Activated gamma-delta T cell treated with Interleukin-2 at 50 U/mL for 16 hours (primary cell): ENCODE measurements at places on chromosomes 2 and 18.

DNA sequence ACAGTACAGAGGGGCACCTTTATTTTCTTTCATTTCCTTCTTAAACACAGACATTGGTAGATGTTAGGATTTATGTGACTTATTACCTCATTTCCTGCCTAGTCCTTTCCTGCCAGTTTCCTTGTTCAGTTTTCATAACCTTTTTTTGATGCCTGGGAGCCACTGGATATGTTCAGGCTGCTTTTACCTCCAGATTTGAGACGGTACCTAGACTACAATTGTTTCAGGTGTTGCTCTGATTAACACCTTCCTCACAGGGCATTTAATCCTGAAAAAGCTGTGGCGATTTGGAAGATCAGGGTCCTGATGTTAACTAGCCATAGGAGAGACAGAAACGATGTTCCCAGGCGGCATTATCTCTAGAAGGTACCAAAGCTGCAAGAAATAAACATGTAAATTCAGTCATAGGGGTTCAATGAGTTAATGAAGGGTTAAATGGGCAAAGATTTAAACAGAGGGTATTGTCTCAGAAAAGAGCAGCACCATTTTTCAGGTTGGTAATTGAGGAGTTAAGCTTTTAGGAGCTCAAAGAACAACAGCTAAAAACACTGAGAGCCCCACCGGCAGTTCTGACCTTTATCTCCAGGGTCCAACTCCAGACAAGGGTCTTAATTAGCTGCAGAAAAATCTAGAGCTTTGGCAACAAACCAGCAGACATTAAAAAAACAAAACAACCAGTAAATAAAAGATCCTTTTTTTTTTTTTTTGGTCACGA is 93.3 kb downstream of the HRH4 start:
- DNase-seq = no peak

DNA sequence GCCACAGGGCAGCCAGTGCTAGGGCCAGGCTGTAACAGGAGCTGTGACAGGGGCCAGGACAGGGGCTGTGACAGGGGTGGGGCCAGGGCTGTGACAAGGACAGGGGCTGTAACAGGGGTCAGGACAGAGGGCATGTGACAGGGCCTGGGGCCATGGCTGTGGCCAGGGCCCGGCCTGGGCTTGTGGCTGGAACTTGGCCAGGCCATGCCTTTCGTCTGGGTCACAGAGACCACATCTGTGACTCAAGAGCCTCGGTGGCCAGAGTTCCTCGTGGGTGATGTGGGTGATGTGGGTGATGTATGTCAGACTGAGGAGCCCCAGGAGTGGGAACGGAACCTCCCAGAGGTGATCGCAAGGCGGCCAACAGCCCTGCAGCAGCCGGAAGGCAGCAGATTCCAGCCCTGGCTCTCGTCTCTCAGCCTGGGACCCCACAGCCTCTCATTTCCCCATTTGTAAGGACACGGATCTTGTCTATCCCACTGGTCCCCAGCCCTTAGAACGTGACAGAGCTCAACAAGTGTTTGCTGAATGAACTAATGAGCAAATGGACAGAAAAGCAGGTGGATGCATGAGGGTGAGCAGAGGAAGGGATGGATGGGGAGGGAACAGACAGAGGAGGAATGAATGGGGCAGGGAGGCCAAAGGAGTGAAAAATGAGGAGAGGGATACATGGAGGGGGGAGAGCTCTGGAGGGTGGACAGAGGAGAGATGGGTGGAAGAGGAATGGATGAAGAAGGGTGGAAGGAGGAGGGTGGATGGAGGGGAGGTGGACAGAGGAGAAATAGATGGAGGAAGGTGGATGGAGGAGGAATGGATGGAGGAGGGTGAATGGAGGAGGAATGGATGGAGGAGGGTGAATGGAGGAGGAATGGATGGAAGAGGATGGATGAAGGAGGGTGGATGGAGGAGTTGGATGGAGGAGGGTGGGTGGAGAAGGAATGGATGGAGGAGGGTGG is 17.3 kb downstream of the ESPNL start:
- DNase-seq = no peak

- DNase-seq = no peak
Measured at GRCh38 chr2:239236043-239236807, 164.6 kb downstream of the HDAC4 start.

- DNase-seq = no peak
Measured at GRCh38 chr2:41160439-41160838, 708.5 kb upstream of the SLC8A1 start.

DNA sequence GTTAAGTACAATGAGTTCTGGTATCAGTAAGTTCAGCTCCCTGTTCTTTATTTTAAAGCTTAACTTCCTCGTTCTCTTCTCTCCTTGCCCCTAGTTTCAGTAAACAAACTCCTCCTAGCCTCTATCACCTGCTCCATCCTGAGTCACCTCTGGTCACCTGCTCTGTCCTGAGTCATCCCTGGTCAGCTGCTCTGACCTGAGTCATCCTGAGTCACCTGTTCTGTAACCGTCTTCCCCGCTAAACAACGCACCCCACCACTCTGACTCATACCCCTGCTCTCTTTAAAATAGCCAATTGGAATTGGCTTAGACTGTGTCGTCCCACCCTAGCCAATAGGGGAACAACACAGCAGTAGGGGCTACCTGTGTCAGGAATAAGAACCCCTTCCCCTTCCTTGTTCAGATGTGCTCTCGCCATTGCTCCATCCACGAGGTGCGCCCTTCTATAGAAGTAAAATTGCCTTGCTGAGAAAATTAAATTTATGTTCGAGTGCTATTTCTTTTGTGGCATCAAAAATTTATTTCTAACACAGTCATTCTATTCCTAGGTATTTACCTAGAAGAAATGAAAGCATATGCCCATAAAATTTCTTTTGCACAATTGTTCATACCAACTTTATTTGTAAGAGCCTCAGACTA is 24.9 kb upstream of the RMND5A start:
- no peak for DNase-seq

DNA sequence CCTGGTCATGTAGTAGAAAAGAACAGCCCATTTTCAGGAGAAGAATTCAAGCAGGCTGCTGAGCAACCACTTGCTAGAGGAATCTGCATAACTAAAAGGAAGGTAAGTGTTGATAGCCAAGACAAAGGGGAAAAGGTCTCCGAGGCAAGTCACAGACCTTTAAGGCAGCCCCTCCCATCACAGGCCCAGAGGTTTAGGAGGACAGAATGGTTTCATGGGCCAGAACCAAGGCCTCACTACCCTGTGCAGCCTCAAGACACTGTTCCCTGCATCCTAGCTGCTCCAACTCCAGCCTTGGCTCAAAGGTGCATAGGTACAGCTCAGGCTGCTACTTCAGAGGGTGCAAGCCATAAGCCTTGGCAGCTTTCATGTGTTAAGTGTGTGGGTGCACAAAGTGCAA is 238.6 kb upstream of the CYP26B1 start:
- no peak for DNase-seq

GRCh38 chr2:101430156-101430555 is 42.9 kb upstream of the CREG2 start:
- no peak for DNase-seq

DNA sequence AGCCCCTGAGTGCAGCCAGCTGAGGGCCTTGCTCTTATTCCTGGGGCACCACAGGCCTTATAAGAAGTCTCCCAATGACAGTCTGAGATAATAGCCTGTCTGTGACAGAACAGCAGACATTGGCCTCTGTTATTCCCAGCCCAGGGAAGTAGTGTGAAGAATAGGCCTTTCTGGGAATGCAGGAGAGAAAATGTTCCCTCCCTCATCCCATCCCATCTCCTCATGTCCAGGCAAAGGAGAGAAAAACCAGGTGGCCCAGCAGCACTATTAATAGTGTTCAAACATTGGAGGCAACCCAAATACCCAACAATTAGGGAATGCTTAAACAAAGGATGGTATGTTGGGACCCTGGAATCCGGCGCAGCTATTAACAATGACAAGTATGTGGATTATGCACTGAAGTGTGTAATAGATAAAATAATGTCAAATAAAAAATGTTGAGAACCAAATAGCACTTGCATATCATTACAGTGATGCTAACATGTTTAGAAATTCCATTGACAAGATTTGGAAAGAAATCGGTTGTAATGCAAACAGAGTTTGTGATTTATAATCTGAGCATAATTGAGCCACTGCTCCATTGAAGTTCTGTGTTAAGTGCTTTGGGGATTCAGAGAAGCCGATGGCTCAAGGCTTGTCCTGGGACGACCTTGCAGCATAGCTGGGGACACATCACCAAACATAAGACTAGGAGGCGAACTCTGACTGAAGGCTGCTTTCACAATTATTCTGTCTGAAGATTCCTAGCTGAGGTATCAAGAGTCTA is 69.3 kb downstream of the LBH start:
- no peak for DNase-seq

- DNase-seq = no peak
Measured at GRCh38 chr2:232376260-232376659, 2.3 kb upstream of the ALPP start.

- DNase-seq = no peak
Measured at GRCh38 chr2:43105586-43106558, 120.5 kb downstream of the ZFP36L2 start.

GRCh38 chr2:210956101-210956500 is 399.7 kb downstream of the CPS1 start:
- no peak for DNase-seq

GRCh38 chr2:23009545-23010149 is 375.3 kb upstream of the KLHL29 start:
- DNase-seq = no peak

DNA sequence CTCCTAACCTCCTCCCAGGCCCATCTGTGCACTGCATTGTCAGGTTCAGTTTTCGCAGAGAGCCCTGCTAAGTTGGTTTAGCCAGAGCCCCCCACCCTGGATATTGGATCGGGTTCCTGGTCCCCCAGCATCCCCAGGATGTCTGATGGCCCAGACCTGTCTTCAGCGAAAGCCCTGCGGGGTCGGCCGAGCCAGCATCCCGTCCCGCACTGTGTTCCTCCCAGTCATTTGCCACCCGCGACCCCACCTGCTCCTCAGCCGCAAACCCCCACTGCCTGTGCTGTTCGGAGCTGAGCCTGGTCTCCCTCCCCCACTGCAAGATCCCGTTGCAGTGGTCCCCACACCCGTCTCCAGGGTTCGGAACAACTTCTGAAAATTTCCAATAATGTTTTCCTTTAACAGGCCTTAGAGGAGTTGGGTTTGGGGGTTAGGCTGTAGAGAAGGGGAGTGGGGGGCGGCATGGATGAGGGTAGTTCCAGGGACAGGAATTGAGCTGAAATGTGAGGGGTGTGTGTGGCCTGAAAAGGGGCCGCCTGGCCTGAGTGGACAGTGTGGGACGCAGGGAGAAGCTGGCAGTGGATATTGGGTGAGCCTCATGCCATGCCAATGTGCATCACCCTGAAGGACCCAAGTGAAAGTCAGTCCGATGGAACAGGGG is 1.6 kb upstream of the COPS9 start:
- DNase-seq = no peak

DNA sequence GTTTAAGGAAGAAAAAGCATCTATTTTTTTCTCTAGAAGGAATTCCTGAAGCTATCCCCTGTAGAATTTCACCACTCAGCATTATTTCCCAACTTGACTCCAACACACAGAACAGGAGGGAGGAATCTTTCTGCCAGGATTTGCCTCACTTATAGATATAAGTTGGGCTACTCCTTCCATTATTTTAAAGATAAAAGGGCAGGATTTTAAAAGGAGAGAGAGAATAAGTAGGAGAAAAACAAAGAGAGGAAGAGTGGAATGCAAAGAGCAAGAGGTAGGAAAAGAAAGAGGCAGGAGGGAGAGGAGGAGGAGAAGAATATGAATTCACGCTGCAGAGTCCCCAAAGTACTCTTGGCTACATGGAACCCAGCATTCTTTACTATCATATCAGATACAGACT is 182.5 kb downstream of the TCF4 start:
- no peak for DNase-seq

DNA sequence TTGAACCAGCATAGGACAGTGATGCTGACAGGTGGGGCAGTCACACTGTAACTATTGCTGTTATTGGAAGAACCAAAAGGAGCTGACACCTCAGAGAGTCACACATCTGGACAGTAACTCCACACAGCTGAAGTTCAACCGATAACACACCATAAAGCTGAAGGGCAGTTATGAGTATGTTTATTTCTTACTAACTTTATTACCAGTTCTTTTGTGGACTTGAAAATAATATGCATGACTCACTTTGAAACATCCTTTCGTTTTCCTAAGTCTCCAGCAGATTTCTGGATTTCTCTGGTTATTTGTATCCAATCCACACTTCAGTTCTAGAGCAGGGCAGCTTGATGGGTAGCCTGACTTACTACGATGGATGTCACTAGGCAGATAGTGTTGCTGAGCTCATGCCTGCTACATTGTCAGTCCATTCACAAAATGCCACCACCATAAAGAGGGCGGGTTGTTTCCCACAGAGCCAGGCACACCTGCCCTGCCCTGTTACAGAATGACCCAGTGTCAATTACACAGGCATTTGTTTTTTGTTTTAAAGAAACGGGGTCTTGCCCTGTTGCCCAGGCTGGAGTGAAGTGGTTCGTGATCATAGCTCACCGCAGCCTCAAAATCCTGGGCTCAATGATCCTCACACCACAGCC is 8.4 kb upstream of the AGBL5 start:
- DNase-seq = no peak

- no peak for DNase-seq
Measured at GRCh38 chr2:205783872-205784499, 101.7 kb downstream of the NRP2 start.

GRCh38 chr2:213696442-213696841 is 412.2 kb downstream of the SPAG16 start:
- DNase-seq = no peak

- DNase-seq = no peak
Measured at GRCh38 chr2:182077023-182077422, 91.4 kb downstream of the PPP1R1C start.

GRCh38 chr2:98346311-98347236 is at the start of gene CNGA3:
Gene CNGA3, plus strand, starts transcription at chr2:98346456. Its CDS starts 23,520 bp downstream, at chr2:98369976.
- DNase-seq = no peak

- no peak for DNase-seq
Measured at GRCh38 chr2:215736653-215737290, 276.6 kb downstream of the MREG start.

DNA sequence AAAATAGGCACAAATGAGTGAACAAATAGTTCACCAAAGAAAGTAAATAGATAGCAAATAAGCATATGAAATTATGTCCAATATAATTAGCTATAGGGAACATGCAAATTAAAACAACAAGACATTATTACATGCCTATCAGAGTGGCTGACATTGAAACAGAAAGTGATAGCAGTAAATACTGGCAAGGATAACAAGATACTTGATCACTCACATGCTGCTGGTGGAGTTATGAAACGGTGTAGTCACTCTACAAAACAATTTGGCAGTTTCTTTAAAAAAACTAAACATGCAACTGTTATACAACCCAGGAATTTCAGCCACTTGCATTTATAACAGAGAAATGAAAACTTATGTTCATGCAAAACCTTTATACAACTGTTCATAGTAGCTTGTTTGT is 439.2 kb upstream of the ACVR2A start:
- DNase-seq = no peak

- DNase-seq = no peak
Measured at GRCh38 chr18:35284841-35285240, 5.2 kb downstream of the ZSCAN30 start.

- DNase-seq = no peak
Measured at GRCh38 chr2:58039170-58039611, 7.4 kb upstream of the VRK2 start.
